ENCODE measurements at places on chromosomes 7 and 10.

DNA sequence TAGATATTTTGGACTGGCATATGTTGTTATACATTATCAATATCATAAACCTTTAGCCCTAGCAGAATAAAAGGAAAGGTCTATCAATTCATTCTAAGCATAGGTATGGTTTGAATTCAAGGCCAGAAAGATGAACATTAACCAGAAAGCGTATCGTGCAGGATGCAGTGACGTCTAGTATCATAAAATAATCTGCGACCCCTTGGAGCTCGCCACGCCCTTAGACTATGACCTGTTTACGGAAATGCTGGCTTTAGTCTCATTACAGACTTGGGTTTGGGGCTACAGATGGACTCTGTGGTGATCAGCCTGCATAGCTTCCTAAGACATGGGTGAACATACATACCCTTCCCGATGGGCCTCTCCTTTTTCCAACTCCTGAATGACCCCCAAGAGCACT, 21.5 kb downstream of the INSYN2A start:
- no peak for DNase-seq

- DNase-seq, result no peak
Observed at GRCh38 chr10:4343091-4343490, 482.9 kb upstream of the AKR1E2 start.

DNA sequence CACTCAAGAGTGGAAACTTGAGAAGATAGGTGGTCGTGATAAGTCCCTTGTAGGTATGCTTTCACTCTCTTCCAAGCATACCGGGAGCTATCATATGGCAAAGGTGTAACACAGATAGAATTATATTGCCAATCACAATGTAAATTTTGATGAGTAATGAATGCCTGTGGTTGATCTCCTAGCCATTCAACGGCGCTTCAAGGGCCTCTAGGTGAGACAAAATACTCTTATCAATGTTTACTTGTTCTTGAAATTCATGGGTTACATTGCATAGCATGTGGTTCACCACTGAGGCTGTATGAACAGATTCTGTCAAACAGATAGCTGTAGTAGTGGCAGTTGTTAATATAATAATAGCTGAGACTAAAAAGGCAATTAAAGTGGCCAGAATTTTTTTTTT, 82.4 kb downstream of the THSD7A start:
- DNase-seq, result no peak

DNA sequence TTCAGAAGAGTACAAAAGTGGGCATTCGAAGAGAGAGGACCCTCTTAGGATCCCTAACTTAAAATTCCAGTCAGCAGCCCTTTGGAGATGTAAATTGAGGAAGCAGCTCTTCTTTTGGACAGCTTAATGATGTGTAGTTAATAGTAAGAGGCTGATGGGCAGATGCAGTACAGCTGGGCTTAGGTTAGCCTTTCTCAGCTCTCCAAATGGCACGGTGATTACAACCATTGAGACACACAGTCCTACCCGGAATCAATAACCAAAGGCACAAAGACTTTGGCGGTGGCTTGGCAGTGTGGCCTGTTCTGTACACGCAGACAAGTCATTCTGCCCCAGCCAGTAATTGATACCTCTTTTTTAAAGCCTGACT, 26.8 kb downstream of the GAD2 start:
- no peak for DNase-seq

DNA sequence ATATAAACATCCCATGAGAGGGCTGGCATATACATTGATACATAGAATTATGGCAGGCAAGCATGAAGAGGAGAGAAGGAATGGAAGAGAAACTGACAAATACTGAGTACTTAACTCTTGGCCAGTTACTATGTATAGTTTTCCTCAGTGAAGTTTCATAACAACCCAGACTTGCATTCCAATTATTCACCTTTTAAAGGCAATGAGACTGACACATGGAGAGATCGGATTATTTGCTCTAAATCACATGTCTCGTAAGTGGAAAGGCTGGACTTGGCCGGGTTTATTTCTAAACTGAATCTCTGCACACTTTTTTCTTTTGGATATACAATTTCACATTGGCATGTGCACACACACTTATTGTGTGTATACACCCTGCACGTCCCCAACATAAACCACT, 548.3 kb downstream of the PHTF2 start:
- no peak for DNase-seq

DNA sequence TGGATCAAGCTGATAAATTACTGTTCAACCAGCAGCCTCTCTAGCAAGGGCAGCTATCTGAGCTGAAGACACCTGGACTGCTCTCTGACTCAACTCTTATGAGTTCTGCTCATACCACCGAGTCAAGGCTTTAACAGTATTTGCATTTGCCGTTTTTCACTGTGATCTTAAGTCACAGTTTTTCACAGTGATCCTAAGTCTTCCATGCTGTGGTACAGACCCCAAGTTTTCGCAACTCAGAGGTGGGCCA, 31.3 kb downstream of the PIP4K2A start:
- DNase-seq, result no peak

DNA sequence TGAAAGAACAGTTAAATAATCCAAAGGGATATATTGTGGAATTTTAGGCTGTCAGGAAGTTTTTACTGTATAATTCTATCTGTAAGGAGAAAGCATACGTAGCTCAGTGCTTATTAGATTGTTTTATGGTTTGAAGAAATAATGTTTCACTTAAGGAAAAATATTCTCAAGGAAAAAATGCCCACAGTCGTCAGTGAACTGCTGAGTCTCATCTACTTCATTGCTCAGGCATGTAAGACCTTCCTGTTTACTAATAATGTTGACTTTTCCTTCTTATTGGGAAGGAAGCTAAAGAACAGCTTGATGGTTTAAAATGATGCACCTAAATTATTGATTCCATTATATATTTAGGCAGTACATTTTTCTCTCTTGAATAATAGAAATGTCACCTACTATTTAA, 304.2 kb downstream of the SDK1 start:
- no peak for DNase-seq

DNA sequence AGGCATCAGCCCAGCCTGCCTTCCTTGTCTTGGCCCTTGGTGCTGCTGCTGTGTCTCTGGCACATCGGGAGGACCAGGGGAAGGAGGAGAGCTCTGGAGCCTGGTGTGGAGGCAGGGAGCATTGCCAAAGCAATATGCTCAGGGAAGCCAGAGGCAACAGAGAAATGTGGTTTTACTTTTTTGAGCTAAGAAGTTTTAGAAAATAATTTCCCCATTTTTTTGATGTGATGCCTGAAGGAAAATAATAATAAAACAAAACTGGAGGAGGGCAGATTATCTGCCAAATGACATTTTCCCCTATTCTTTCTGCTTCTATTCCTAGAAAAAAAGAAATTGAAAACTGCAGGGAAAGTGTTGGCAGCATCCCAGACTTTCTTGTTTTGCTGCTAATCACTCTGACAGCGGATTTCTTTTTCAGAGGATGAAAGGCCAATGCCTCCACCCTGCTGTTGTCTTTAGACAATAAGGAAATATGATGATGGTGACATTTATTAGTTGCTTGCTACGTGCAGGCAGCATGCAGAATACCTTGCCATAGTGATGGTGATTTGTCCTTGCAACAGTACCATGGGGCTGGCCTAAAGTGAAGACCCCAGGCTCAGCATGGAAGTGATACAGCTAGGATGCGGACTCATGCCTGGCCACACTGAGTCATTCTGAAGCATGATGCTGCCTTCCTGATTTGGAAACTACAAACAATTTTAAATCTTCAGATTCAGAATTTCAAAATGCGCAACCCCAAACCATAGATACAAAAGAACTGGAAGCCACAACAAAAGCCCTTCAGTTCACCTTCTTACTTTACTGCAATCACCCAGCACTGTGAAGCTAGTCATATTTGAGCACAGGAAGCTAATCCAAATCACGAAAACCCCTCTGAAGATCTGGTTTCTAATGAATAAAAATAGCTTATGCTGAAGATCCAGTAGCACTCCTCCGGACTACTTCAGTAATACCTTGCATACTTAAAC, 260.2 kb upstream of the TMEM72 start:
- DNase-seq, result no peak

All from H1 (cell line).